ENCODE measurements at places on chromosomes 16 and 17.

GRCh38 chr16:56935201-56935600 lies 3.3 kb downstream of the HERPUD1 start:
- no peak for DNase-seq

DNA sequence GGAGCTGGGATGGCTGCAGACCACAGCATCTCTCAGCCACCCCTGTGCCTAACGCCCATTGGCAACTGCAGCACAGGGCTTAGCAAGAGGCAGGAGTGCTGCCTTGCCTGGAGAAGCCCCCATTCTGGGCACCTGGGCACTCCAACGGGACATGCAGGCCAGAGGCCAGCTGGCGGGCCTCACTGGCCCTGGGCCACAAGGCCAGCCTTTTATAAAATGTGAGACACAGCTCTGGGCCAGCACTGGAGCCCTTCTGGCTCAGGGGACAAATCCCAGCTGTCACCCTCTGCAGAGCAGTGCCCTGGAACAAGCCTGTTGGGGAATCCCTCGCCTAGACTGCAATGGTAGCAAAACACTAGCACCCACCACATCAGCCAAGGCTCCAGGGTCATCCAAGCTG lies 171.8 kb downstream of the WSCD1 start:
- no peak for DNase-seq

DNA sequence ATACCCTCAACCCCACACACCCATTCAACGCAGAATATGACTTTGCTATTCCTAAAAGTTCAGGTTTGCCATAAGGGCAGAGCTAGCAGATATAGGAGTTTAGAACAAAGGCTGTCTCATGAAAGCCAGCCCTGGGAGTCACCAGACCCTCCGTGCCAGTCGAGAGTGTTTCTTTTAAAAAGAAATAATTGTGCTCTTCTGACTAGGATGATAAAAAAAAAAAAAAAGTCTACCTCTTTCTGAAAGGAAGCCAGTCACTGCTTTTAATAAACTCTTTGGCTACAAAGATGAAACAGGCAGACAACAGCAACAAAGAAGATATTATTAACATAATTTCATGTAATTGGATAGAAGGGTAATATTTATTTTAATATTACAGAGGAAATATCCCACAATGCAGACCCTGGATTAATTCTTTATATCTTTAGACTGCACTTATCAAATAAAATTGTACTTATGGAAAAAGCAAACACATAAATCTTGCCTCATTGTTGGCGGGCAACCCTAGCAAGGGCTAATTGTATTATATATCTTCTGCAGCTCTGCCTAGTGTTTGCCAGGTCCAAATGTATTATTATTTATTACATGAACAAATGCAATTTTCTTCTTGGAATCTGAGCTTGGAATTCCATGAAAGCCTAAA lies 277.5 kb upstream of the DYNLRB2 start:
- no peak for DNase-seq

DNA sequence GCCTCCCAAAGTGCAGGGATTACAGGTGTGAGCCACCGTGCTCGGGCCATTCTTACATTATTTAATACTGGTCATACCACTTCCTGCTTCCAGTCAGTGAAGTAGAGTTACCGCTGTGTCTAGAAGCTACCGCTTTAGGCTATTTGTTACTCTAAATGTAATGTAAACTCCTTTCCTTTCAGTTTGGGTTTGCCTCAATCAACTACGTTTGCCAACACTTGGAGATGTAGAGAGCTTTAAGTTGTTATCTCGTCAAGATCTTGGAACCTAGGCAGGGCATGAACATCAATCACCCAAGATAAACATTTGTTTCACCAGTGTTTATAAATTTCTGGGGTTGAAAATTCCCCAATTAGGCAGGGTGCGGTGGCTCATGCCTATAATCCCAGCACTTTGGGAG lies 275.9 kb downstream of the STX8 start:
- no peak for DNase-seq

DNA sequence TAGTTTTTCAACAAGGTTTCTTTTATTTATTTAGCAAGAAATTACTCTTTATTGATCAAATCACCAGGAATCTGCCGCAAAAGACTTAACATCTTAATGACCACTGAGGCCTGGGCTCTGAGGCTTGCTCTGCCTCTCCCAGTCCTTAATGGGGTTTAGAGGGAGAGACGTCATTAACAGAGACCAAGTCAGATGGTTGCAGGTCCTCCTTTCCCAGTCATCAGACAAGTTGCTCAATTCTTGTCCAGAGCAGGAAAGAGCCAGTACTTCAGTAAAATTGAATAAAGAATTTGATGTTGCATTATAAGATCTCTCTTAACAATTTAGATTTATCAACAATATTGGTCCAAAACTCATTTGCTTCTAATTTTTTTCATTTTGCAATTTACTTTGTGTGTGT lies 2.0 kb downstream of the SEPHS2 start:
- no peak for DNase-seq

DNA sequence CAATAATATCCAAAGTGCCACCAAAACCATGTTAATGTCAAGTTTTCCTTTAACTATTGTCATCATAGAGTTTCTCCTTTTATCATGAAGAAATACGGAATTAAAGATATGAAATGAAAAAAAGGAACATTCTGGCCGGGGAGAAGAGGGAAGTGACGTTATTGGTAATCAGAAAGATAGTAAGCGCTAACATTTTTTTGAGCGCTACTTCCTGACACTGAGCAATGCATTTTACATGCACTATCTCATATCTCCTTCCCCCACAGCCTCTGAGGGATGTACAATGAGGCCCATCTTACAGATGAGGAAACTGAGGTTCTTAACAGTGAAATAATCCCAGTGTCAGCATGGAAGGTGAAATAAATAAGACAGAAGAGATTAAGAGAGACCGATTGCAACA lies 410.9 kb downstream of the SOX9 start:
- DNase-seq = no peak

DNA sequence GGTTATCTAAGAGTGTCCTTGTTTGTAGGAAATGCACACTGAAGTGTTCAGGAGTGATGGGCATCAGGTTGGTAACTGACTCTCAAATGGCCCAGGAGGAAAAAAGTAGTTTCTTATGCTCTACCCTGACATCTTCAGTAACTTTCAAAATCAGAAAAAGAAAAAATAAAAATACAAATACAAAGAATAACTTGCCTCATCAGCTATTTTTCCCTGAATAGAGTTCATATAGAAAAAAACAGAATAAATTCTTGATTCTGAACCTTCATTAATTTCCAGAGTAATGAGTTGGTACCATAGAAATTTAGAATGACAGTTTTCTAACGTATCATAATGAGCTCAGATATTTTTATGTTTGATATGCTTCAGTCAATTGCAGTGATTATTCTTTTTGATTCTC lies 27.2 kb upstream of the HYDIN start:
- no peak for DNase-seq

DNA sequence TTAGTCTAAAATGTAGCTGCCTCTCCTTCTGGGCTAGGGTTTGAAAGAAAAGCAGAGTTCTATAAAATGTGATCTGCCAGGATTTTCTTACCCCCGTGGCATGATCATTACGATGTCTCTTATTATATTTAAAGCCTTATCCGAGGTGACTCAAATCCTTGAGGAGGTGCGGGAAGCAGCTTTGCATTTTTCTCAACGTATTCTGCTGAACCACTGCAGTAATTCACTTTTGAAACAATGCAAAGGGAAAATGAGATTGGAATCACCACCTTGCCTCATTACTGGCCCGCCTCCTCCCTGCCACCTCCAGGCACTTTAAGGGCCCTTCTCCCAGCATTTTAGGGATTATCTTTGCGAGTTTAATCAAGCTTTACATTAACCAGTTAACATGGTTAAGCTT lies 9.7 kb upstream of the NOG start:
- DNase-seq = no peak

GRCh38 chr17:50905460-50905803 lies 39.3 kb upstream of the TOB1 start:
- no peak for DNase-seq

- no peak for DNase-seq
Measured at GRCh38 chr17:9981344-9981915, 76.4 kb upstream of the RCVRN start.

Data from NCI-H460 (cell line).